Progenitor cell of endocrine pancreas (in vitro differentiated cells): ENCODE measurements at places on chromosomes 13 and 19. TPM values are rescaled to one million over a fixed set of nuclear protein-coding genes. Genes with fewer than 3 reads are reported as not detected.

GRCh38 chr19:35645680-35646511 lies 2.2 kb upstream of the COX6B1 start:
- no peak overlapping the region for H3K4me3 ChIP-seq
- DNase-seq, result no peak
- H3K4me1 ChIP-seq, result peaks cover 14% of the 10 kb centered on the region
- no peak overlapping the region for H3K27ac ChIP-seq
- H3K27me3 ChIP-seq, result peaks cover 8% of the 10 kb centered on the region
- no peaks in the 10 kb centered on the region for H3K36me3 ChIP-seq

- H3K27ac ChIP-seq, result no peak overlapping the region
- no peak for DNase-seq
- peaks cover 57% of the 10 kb centered on the region for H3K27me3 ChIP-seq
- H3K4me3 ChIP-seq, result no peak overlapping the region
- H3K36me3 ChIP-seq, result no peaks in the 10 kb centered on the region
Observed at GRCh38 chr19:18230941-18231734, 4.9 kb upstream of the PDE4C start.

DNA sequence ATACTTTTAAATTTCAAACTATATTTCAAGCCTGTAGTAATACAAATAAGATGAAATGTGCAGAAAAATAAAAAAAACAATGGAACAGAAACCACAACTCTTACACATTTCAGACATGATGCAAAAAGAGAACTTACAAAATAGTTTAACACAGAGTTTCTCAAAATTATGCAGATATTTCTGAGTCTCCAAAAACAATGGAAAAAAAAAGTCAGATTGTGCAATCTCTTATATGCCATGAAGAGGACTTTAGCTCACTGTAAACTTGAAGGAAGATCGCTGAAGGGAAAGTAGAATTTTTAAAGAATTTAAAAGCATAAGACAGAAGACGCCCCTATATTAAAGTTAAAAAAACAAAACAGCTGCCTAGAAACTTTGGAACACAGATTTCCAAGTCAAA lies 20.4 kb downstream of the ZNF708 start:
- no peak overlapping the region for H3K27ac ChIP-seq
- no peak overlapping the region for H3K4me3 ChIP-seq
- no peak for DNase-seq
- H3K36me3 ChIP-seq, result peaks cover 33% of the 10 kb centered on the region
- no peaks in the 10 kb centered on the region for H3K27me3 ChIP-seq

- DNase-seq, result no peak
- no peaks in the 10 kb centered on the region for H3K27me3 ChIP-seq
- no peak overlapping the region for H3K27ac ChIP-seq
- peaks cover 32% of the 10 kb centered on the region for H3K36me3 ChIP-seq
- no peak overlapping the region for H3K4me3 ChIP-seq
Observed at GRCh38 chr13:27120811-27121210, 50.8 kb downstream of the USP12 start.

Gene KLF1
- total RNA-seq, result not detected in 2 replicates

Gene SIGLEC8
- total RNA-seq, result not detected in 2 replicates

Gene PGLYRP2
- not detected in 2 replicates for total RNA-seq
